ENCODE measurements at places on chromosomes 2 and 18. TPM values are rescaled to one million over a fixed set of nuclear protein-coding genes. Genes with fewer than 3 reads are reported as not detected.
A peak's percentile ranks its signal among the peaks of the same experiment; 100 is the strongest.

DNA sequence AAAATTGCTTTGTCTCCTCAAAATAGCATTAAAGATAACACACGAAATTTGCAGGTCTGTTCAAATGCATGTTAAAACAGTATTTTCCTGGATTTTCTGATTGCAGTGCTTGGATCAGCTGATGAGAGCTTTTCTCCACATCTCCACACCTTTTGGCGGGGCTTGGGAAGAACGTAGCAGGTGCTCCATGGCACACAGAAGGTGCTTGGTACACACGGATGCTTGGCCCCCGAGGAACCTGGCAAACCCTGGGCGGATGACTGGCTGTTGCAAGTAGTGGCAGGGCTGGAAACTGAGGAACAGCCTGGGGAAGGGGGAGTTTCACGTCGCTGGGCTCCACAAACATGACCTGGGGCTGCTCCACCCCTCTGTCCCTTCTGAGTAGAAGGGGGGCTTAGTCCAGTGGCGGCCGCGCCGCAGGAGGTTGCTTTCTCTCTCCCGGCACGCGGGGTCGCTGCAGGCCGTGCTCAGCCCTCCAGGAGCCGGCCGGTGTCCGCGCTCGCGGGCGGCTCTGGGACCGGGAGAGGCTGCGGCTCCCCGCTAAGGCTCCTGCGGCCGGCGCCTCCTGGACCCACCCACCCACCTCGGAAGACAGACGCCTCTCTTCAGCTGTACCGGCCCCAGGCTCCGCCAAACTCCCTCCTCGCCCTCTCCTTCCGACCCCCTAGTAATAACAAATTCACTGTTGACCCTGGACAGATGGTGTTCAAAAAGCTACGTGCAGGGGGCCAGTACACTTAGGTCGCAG, 69.3 kb downstream of the MARCO start:
- peak; percentile 63 for DNase-seq

DNA sequence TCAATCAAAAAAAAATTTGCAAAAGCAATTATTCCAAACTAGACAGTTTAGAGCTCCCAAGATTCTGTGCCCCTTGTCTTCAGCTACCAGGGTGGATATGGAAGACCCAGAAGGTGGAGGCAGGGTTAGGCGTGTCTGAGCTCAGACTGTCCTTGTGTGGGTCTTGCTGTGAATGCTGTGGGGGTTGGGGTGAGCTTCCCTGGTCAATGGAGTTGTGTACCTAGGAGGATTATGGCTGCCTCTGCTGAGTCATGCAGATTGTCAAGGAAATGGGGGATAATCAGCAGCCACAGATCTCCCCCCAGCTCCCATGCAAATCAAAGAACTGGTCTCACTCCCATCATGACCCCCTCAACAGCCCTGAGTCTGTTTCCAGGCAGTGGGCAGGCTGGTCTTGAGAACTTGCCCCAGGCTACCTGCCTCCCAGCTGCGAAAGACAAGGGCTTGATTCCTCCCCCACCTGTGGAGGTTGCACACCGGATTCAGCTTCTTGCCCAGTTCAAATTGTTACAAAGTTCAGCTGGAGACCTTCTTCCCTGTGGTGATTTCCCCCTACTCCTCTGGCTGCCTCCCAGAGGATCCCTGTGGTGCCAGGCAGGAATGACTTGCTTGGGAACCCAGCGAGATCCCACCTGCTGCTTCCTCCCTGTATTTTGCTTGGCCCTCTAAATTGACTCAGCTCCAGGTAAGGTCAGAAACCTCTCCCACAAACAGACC, 77.0 kb downstream of the RAD51AP2 start:
- DNase-seq, result no peak

Gene LAMA1
- polyA plus RNA-seq, result 0.34 TPM

DNA sequence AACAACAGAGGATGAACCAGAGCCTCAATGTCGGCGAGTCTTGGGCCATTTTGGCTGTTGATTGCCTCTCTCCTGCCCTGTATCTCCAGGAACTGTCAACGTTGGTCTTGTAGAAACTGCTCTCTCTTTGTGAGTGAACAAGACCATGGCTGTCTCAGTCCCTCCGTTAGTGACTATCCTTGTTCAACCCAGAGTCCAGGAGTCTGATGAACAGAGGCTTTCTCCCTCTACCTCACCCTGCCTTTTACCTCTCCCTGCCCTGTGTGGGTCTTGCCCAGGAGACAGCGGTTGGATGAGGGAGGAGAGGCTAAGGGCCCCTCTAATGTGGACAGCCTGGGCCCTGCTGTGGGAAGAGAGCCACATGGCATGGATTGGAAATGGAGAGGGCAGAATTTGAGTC, 32.8 kb downstream of the INPP4A start:
- DNase-seq, result no peak

Gene CKAP2L
- polyA plus RNA-seq, result not detected

DNA sequence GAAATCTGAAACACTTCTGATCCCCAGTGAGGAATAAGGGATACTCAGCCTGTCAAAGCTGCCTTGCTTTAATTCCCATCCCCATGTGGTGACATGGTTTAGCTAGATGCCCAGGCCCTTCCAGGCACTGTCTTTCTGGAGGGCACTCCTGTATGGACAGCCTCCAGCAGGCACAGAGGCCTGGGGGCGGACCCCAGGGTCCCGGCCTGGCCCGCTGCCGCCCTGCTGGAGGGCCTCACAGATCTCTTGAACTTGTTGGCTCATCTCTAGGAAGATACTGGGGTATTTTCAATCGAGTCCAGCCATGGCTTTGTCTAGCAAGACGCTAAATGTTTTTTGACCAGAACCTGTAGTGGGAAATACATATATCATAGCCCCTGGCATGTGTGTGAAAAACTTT, 21.0 kb upstream of the CNNM3 start:
- DNase-seq, result no peak

DNA sequence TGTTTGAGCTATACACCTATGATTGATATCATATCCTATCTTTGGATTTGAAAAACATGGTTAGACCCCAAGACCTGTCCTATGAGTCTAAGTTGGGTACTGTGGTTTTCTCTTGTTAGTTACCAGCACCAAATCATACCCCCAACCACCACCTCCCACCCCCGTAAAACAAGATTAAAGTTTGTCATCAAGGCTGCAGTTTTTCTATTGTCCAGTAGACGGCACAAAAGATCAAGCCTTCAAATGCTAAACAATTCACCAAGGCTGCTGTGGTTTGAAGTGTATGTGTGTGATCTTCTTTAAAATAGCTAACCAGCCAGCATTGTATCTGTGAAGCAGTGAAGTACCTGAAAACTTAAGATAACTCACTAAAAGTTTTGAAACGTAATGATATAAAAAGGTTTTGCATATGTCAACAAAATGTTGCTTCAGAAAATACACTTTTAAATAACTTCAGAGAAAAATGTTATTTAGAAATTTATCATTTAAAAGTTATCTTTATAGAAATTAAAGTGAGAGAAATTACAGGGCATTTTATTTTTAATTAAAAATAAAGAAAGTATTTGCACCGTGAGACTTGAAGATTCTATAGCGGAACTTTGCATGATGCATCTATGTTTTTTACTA, 5.8 kb upstream of the MEIS1 start:
- DNase-seq, result peak; percentile 23

All from adrenal gland (tissue), 19 donors.